ENCODE measurements at places on chromosomes 16 and 17. TPM values are rescaled to one million over a fixed set of nuclear protein-coding genes. Genes with fewer than 3 reads are reported as not detected.

The GNAO1 gene
- total RNA-seq = 21.3 TPM

DNA sequence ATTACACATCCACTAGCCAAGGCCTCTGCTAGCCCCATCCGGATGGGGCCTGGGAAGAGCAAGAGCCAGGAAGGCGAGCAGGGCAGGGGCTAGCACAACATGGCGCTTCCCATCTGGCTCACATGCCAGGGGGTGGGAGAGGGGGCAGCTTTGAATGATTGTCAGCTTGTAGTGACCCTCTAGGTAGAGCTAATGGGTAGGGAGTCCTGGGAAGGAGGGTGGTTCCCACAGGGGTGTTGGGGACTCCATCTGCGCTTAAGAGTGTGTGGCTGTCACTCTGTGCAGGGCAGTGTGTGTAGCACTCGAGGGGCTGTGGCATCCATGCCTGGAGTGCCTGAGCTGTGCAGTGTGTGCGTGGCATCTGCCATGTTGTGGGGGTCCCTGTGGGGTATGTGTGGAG, 24.5 kb downstream of the ARHGAP23 start:
- no peak for DNase-seq

The TTYH2 gene
- 3.0 TPM for total RNA-seq

- DNase-seq = no peak
Measured at GRCh38 chr16:89906140-89907025, 12.3 kb upstream of the MC1R start.

DNA sequence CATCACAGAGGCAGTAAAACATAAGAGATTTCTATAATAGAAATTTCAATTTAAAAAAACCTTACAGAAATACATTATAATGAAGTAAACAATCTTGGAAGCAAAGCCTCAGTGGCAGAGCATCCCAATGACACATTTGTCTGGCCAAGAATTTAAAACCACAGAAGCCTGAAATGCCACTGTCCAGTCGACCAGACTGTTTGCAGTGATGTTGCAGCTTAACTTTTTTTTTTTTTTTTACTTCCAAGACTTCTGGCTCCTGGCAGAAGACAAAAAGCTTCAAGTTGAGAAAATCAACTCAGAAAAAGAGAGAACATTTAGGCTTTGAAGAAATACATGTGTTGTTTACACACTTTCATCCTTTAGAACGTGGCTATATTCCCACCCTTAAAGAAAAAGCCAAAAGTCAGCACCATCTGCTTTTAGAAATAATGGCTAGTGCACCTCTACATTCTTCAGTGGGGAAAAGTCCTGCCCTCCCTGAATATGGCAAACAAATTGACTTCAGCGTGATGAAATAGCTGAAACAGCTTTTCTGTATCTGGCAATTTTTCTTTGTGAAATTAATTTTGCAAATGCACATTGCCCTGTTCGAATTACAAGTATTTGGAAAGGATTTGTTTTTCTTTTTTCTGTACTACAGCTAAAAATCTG, 205.5 kb upstream of the MON1B start:
- DNase-seq = no peak

DNA sequence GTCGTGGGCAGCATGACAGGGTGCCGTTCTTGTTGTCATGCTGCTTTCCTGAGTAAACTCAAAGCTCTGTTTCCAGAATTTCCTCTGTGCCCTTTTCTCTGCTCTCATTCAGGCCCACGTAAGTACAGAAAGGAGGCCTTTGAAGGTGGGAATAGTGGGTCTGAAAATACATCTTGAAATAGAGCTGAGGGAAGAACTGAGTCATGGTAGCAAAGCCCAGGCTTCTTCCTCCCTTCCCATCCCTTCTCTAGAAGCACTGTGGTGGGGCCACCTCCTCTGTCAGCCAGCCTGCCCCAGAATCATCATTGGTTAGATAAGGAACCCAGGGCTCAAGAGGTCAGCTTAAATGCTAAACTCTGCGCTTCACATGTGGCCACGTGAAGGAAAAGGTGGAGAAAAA, 9.4 kb downstream of the CTRL start:
- no peak for DNase-seq

The TGFB1I1 gene
- total RNA-seq = 8.8 TPM

The TBC1D10B gene
- total RNA-seq = 39.7 TPM
